ENCODE measurements at places on chromosomes 4 and X.

DNA sequence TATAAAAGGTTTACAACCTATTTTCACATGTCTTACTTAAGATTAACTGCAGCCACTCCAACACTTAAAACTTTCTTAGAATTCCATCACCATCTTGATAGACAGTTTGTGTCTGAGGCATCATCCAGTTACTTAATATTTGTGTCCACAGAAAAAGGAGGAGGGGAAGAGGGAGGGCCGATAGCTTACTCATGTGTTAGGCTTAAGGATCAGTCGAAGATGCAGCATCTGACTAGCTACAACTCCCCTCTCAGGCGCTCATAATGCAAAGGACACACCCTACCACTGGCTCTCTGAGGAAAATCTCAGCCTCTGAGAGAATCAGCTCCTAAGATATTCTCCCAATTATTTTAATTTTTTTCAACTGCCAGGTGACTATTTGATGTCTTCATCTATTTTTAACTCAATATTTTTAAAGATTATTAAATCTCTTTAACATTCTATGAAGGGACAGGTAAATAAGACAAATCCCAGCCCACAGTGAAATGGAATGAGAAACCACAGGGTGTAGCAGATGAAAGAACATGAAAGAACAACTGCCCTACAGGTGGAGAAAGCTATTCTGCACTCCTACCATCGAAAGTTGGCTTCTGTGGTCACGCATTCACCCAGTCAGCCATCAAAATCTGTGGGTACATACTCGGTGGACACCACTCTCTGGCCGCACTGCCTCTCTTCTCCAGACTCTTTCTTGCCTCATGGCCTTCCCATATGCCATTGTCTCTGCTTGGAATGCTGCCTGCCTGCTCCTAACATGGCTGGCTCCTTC is 48.0 kb downstream of the ARAP2 start:
- DNase-seq = no peak

DNA sequence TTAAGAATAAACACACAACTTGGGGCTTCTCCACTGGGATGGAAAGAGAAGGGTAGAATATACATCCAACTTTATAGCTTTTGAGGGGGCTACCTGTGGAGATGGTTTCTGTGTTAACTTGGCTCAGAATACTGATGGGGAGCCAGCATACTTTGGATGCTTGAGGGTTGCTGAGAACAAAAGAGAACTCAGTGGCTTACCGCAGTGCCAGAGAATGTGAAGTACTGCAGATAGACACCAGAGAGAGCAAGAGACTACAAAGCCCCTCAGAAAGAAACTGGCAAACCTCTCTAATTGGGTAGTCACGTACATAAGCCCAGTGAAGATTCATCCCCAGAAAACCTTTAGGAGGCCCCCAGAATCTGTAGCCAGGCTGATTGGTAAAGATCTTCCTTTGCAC is 214.4 kb downstream of the DCHS2 start:
- no peak for DNase-seq

DNA sequence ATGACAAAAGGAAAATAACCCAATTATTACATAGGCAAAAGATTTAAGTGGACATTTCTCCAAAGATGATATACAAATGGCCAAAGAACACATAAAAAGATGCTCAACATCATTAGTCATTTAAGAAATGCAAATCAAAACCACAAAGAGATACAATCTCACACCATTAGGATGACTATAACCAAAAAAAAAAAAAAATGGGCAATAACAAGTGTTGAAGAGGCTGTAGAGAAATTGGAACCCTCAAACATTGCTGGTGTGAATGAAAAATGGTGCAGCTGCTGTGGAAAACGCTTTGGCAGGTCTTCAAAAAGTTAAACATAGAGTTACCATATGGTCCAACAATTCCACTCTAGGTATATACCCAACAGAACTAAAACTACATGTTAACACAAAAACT is 5.6 kb upstream of the PRDX4 start:
- DNase-seq = no peak

GRCh38 chr4:38347251-38347650 is 316.7 kb upstream of the KLF3 start:
- no peak for DNase-seq

Measured in stimulated activated CD4-positive, alpha-beta T cell treated with anti-CD3 and anti-CD28 coated beads, Interleukin-12 subunit alpha, Interleukin-12 subunit beta, amount 100 ng/mL, for 4 hours (primary cell).